ENCODE measurements at places on chromosomes 5 and 9.

DNA sequence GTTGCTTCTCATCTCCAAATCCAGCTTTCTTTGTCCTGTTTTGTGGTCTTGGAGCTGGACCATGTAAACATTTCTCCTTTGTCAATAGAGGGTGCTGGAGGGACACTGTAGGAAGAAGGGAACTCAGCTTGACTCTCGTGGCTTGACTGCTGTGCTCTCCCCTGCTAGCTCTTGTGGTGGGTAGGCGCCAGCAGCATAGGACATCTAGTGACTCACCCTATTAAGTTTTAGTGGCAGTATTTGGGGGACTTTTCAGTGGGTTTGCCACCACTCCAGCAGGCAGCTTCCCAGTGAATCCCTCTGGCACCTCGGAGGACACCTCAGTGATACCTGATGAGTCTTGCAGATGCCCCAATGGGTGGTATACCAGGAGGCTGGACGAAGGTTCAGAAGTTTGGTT lies 97.8 kb downstream of the TSSK1B start:
- no peak for DNase-seq

DNA sequence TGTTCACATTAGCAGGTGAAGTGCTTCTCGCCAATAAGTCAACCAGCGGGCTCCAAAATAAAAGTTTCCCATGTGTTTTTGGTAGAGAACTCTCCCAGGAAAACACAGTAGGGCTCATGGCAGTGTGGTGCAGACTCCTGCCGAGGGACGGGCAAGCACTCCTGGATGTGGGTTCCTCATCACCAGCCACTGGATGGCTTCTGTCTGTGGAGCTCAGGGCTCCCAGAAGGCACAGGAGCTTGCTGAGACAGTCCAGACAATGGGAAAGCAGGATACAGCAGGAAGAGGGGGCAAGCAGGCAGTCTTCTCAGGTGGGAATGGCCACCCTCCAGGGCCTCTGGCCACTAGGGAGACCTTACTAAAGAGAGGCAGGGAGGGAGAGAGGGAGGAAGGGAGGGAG lies 142.4 kb downstream of the HSD17B3 start:
- DNase-seq, result no peak

DNA sequence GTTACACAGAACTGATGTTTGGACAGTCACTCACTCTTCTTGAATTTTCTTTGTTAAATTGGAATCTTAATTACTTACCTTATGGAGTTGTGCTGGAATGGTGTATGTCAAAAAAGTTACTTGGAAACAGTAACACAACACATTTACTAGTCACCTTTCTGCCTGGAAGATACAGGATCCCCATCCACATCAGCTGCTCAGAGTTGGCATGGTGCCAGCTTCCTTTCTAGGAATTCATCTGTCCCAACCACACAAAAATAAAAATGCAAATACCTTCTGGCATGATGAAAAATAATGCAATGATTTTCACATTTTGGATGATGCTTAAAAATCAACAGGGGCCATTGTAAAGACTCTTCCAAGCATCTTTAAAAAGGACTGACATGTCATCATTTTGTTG lies 341.5 kb downstream of the TMEM38B start:
- no peak for DNase-seq

DNA sequence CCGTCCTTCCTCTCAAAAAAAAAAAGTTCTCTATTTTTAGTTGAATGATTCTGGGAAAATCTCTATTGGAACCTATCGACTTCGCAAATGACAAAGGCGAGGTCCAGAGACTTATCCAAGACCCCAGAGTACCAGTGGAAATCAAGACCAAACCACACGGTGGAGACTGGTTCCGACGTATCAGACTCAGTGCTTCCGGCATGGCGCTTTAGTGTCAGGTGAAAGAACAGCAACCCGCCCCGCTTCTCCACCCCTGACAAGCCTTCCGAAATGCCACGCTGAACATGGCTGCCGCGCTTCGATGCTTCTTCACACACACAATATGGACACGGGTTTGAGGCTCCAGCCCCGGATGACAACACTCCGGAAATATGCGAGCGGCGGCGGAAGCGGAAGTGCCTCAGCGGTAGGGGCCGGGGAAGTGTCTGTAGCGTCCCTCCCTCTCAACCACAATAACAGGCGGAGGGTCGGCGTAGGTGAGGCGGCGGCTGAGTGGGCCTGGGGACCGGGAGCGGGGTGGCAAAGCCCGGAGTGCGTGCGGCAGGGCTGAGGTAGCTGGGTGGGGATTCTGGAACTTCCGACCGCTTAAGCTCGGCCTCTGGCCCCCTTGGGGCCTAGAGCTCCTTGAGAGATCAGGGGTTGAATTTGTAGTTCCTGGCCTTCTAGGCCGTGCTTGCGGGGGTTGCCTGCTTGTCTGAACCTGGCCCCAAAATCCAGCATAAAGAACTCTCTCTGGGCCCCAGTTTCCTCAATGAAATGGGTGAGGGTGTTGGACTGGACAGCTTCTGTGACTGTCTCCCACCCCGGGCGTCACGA lies at the start of gene FBXO38:
TSS of gene FBXO38 (plus strand) at position 395 of the 816 bp plus-strand sequence. CDS start 10,819 bp downstream, outside the sequence.
- peak; percentile 68 for DNase-seq

DNA sequence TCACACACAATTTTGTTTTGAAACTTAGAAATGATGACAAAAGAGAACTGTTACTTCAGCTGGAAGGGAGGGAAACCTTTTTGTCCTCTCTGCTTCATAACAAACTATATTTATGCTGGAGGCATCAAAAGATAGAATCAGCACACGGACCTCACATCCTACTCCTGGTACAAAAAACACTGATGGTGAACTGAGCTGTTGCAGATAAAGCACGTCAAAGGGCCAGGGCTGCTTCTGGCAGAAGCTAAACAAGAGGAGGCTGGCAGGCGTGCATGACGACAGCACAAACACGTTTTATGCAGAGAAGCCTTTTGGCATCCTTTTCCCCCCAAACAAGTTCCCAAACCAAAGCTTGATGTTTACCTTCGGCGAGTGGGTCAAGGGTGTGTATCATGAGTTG lies 169.6 kb downstream of the SLC24A2 start:
- DNase-seq, result no peak

DNA sequence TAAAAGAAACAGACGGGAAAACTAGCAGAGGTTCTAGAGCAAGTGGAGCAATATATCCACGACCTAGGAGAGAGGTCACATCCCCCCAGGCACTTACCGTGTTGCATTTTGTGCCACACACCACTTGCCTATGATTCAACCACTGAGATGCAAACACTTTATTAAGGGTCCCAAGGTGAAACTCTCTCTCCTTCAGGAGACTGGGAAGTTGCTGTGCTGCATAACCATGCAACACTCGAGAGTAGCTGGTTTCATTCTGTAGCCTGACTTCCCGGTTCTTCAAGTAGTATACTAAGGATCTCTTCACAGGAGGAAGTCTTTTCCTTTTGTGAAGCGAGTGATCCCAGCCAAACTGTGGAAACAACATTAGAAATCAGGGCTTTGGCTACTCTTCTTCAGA lies 1.6 kb downstream of the DCAF12 start:
- DNase-seq, result no peak

DNA sequence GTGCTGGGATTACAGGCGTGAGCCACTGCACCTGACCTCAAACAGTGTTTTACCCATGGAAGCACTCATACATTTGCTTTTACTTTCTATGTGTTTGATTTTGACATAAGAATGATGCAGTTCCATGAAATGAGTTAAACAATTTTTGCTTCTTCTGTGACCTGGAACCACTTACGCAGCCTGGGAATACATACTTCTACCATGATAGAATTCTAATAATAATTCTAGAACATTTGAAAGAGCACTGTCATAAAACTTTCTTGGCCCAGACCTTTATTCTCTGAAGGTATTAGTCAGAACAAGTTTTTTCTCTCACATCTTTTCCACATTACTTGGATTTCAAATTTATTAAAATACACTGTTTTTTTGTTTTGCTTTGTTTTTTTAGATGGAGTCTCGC lies 25.3 kb upstream of the COL5A1 start:
- DNase-seq, result no peak

DNA sequence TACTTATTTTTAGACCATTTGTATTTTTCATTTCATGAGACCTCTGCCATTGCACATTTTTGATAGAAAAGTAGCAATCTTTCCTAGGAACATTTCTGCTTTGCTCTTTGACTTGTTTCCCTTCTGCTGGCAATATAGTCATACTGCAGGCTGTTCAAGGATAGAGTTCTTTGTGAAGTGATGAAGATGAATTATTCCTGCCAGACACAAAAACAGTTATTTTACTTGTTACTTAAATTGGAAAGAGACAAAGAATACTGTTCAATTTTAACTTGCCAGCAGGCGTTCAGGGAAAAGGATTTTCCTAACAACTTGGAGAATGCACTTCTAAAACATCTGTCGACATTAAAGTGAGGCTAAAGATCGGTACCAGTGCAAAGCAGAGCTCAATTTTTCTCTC lies 251.7 kb upstream of the ACTBL2 start:
- DNase-seq, result no peak

GRCh38 chr5:60340965-60341471 lies 358.9 kb downstream of the DEPDC1B start:
- DNase-seq, result no peak

DNA sequence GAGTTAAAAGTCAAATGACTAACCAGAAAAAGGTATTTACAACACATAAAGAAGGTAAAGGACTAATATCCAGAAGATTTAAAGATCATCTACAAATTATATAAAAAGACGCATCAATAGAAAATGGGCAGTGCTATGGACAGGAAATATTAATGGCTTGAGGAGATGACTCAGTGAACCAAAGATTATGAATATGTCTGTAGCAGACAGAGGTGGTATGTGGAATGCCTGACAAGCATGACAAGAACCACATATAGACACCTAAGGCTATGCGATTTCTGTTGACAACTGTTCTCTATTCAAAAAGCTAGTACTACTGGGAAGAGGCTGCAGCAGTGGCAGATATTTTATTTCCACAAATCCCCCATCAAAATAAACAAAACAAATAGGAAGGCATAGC lies 177.0 kb upstream of the SH3GL2 start:
- no peak for DNase-seq

GRCh38 chr5:172105811-172106210 lies 82.2 kb downstream of the STK10 start:
- no peak for DNase-seq

DNA sequence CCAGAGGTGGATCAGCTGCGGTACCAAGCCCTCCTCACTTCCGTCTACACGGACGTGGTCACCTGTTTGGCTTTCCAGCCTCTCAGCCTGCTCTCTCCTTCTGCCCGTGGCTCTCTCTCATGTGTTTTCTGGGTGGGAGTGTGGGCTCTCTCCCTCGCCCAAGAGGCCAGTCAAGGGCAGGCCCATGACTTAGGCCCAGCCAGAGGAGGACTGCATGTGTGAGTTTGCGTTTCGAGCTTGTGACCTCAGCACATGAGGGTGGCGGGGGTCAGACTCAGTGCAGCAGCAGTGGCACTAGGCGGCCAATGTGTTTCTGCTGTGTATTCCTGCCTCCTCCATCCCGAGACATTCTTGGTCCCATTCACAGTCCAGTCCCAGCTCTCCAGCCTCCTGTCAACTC lies 82.5 kb upstream of the SMIM23 start:
- no peak for DNase-seq

- DNase-seq, result no peak
These were observed 12.6 kb downstream of the LIFR start for GRCh38 chr5:38543886-38544285.

DNA sequence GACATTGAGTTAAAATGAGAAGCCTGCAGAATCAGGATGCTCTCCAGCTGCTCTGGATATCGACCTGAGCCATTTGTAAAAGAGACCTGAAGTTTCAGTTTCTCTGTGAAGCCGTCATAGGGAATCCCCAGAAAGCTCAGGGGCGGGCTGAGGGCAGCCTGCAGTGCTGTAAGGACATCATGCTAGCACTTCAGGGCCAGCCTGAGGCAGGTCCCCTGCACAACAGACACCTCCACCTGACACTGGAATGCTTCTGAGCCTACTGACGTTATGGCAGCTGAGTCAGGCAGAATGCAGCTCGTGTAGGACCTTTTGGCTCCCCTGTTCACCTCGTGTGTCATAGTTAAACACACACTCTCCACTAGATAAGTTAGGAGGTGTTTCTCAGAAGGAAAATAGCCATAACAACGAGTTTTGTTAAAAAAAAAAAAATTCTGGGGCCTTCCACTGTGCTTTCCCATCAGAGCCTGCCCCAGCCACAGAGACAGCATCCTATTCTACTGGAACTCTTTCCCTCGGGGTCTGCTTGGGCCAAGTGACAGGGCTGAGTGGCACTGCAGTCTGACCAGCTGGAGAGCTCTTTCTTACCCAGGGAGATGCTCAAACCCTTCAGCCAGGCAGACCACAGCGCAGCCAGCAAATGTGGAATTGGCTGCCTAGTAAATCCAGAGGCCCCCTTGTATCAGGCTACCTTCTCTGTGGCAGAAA lies 354.9 kb downstream of the DIRAS2 start:
- DNase-seq, result no peak

- no peak for DNase-seq
These were observed at the start of gene MVB12B for GRCh38 chr9:126326228-126327005. MVB12B (plus strand) TSS chr9:126326829; CDS start chr9:126326930, 101 bp downstream.

DNA sequence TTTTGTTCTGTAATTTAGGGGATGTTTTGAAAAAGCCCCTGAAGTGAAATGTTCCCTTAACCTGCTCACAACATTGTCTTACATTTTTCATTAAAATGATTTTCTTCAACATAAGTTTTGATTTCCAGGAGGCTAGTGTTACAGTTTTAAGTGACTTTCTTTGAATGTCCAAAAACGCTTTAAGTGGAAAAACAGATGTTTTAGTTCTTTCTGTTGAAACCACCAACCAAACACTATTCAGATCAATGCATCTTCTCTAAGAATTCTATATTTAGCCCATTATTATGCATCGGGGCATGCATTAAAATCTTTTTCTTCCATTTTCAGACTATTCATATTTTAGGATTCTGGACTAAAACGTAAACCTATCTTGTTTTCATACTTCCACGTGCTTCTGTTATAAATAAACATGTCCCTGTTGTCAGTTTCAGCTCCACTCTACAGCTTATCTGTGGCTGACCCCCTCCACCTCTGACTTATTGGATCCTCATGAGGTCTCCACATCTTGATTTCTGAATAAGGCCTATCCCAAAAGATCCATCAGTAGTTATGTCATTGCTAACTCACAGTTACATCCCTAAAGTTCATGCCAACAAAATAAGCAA lies 882.3 kb upstream of the SEMA6A start:
- DNase-seq, result no peak

DNA sequence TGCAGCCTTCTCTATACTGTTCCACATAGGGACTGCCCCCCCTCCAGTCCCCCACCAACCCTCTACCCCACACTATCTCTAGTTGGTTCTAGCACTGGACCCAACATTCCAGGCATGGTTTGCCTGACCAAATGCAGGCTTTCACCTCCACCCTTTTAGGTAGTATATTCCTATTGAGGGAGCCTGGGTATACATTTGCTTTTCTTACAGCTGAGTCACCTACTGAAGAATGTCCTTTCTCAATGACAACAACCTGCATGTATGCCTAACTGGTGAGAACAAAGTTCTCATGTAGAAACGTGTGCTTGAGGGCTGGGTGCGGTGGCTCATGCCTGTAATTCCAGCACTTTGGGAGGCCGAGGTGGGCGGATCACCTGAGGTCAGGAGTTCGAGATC lies 8.2 kb downstream of the TNIP1 start:
- DNase-seq, result no peak

- no peak for DNase-seq
These were observed 5.3 kb downstream of the RAB14 start for GRCh38 chr9:121196389-121196788.
